ENCODE measurements at places on chromosomes 5 and 9.

DNA sequence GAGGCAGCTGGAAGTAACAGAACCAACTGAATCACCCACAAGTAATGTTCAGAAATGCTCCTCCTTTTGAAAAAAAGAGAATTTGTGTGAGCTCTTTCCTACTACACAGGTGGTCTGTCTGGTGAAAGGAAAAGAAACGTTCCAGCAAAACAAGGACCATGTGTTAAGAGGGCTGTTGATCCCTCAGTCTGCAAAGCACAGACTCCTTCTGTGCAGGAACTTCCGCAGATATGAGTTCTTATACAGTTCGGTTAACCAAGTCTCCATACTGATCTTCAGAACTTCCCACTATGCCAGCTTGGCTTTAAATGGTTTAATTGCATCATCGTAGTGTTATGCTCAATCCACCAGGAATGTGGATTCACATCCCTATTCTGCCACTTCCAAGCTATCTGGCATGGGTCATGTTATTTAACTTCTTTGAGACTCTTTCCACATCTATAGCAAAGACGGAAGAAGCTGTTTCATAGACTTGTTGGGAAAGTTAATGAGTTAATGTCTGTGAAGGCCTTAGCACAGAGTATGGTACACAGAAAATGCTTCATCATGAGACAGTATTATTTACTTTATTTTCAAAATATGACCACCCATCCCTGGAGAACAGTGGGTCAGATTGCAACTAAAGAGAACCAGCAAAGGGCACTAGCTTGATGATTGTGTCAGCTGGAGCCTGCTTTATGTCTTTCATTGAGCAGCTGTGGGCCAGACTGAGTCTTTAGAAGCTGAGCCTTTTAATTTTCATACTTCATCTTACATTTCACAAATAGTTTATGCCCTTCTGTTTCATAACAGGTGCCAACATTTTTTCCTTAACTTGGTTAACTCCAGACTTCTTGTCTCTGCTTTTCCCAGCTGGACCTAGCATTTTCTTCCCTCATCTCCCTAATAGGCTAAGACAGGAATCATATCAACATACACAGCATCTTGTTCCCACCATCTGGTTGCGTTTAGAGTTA is 89.9 kb downstream of the MAMDC2 start:
- no peak for DNase-seq

GRCh38 chr5:78076351-78076750 is 218.1 kb downstream of the AP3B1 start:
- no peak for DNase-seq

GRCh38 chr9:20139763-20140290 is 351.0 kb upstream of the SLC24A2 start:
- DNase-seq = no peak

DNA sequence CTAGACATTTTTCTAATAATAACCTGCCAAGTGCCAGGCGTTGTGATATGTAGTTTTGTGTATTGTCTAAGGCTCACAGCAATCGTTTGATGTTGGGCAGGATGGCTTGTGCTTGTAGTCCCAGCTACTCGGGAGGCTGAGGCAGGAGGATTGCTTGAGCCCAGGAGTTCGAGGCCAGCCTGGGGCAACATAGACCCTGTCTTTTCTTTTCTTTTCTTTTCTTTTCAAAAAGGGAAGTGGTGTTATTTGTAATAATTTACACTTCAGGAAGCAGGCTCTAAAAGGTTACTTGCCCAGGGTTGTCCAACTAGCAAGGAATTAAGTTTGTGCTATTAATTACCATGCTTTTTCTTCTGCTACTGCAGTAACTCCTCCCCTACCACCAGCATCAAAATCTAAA is 3.2 kb downstream of the ZNF131 start:
- no peak for DNase-seq

DNA sequence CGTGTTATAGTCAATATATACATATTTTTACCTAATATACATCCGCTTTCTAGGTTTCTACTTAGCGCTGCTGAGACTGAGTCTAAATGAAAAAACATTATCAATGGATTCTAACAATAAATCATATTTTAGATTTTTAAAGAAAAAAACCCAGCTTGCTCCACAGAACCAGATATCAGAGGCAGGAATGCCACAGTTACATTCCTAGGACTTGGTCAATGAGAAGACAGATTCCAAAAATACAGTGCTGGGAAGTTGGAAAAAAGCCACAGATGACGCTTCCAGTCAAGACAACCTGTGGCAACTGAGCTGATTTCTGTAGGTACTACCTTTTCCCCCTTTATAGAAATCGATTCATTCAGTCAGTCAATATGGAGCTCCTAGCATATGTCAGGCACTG is 577 bp upstream of the CCDC112 start:
- no peak for DNase-seq

- DNase-seq = no peak
Observed at GRCh38 chr5:58496488-58496887, 5.3 kb downstream of the GAPT start.

- no peak for DNase-seq
Observed at GRCh38 chr5:32130865-32131264, 43.3 kb downstream of the GOLPH3 start.

GRCh38 chr5:159290741-159291140 is 27.7 kb downstream of the UBLCP1 start:
- no peak for DNase-seq

DNA sequence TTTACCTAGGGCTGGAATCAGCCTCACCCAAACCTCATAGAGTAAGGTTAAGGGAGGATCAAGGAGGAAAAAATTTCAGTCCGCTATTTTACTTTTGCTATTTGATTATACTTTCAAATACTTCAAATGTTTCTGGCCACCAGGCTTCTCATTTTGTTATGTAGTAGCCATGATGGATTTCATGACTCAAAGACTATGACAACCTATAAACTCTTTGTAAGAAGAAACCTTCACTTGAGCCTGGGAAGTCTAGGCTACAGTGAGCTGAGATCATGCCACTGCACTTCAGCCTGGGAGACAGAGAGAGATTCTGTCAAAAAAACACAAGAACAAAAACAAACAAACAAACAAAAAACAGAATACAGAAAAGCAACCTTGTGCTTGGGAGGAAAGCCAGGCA is 293.6 kb upstream of the TNC start:
- DNase-seq = no peak

- DNase-seq = no peak
Observed at GRCh38 chr5:4078544-4078943, 482.9 kb downstream of the IRX1 start.

DNA sequence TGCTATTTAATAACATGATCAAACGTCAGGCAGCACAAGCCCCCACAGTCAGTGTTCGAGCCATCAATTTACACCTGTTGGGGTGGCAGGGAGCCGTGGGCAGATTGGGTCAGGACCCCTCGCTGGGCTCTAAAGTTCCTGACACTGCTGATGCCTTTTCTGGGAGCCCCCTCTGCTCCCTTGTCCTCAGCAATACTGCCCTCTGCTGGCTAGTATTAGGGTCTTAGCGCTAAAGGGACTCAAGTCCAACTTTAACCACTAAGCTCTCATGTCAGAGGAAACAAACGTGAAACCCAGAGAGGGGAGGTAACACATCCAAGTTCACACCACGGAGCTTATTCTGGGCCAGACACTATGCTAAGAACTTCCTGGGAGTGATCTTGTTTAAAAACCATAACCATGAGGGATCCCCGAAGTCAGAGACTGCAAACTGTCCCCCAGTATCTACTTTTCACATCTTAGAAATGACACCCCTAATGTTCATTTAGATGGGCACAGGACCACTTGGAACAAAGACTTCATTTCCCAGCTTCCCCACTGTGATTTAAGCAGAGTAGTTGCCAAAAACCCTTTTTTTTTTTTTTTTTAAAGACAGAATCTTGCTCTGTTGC is 20.4 kb downstream of the ANKS6 start:
- DNase-seq = no peak

GRCh38 chr5:38651806-38652205 is 95.4 kb upstream of the LIFR start:
- DNase-seq = no peak

DNA sequence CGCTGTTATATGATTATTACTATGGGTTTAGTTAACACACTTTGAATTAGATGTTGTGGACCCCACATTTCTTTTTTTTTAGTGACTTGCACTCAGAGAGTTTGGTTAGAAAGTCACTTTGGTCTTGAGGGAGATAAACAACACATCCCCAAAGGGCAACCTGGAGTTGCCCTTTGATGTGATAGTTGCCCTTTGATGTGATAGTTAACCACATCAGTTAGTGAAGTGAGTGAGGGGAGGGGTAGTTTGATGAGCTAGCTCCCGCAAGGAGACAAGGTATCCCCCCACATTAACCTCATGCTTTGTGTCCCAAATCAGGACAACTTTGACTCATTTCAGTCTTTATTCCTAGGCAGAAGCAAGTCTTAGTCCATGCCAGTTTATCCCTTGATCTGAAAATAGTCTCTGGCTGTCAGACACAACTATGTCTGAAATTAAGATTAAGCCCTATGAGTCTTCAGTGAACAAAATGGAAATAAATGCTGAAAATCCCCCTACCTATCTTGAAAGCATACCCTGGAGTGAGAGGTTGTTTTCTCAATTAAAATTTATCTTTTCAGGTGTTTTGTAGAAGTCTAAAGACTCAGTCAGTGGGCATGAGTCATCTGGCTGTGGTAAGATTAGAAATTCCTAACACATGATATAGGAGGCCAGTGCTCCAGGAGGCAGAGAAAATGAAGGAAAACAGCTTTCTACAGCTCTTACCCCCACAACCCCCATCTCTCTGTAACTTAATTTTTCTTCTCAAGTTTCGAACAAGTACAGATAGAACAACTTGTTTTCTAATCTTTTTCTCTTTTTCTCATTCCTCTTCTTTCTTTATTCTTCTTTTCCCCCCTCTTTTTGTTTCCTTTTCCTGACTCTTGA is 208.9 kb upstream of the DMRTA1 start:
- DNase-seq = no peak

DNA sequence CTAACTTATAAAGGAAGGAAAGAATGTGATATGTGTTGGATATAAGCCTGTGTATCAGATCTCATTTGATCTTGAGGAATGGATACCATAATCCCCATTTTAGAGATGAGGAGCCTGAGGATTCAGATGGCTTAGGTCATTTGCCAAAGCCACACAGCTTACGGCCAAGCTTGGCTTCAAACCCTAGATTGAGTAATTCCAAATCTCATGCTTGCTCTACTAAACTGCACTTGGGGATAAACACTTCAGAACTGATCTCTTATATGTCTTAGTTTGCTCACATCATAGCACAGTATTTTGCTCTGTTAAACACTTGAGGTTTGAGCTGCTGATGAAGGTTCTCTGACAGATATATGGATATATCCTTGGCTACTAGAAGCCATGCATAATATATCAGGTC is 504.4 kb downstream of the NTRK2 start:
- no peak for DNase-seq

- no peak for DNase-seq
Observed at GRCh38 chr9:13719446-13719845, 440.0 kb upstream of the MPDZ start.

DNA sequence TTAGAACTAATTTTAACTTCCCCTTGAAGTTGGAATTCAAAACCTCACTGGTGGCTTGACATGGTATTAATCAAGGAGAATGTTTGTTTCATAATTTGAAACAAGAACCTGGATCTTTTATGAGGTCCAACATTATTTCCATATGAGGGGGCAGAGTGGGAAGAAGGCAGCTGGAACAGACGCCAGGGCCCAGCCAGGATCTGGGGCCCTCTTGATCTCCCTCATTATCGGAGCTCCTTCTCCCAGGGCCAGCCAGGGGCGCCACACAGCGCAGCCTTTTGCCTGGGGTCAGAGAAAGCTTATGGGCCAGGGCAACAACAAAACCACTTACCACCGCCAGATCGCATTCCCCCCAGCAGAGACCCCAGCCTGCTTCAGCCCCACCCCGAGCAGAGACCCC is 27.1 kb upstream of the NKD2 start:
- DNase-seq = no peak

DNA sequence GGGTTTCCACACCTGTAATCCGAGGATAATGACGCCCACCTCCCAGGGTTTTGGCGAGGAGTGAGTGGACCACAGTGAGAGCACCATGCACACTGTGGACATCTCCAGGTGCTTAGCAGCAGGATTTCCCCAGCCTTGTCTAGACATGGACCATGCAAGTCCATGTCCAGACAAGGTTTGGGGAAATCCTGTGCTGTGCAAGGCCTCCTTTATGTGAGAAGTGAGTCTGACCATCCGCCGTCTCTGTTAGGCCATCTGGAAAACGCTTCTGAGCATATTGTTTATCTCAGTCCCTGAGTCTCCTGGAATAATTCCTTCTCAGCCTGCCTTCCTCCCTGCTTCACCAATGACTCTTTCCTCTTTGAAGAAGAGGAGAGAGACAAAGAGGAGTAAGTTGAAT is 26.2 kb upstream of the TNFAIP8 start:
- no peak for DNase-seq

GRCh38 chr5:142141463-142141862 is 32.9 kb downstream of the NDFIP1 start:
- DNase-seq = no peak

GRCh38 chr5:168661593-168662485 is 82.7 kb upstream of the PANK3 start:
- no peak for DNase-seq

DNA sequence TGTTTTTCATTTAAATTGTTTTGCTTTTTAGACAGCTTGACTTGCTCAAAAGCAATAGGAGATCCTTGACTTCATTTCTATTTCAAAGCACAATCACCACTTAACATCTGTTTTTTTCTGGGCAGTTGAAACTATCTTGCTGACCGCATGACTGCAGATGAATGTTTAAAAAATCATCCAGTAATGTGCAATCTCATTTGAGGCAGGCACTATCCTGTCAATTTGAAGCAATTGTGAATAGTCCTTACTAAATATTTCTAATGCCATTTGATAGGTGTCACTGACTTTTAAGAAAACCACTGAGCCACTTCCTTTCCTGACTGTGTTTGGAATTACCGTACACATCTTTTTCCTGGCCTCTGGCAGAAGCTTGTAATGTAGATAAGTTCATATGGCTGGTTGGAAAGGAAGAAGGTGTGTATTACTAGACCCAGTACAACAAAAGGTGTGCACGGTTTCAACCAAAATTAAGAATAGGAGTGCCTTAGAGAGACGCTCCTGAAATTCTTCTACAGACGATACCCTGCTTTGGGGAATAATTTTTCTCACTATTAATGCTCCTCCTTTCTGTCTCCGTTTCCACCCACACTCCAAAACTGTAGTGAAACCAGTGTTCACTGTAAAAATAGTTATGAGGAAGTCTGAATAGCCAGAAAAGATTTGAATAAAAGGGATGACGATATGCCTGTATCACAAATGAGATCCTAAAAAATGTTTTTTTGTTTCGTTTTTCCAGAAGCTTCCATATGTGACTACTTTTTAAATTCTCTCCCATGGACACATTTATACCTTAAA is 136.7 kb upstream of the MOCS2 start:
- no peak for DNase-seq

GRCh38 chr5:7857926-7858632 is 7.1 kb upstream of the CFAP90 start:
- no peak for DNase-seq

GRCh38 chr5:132274050-132274792 is 16.7 kb downstream of the PDLIM4 start:
- no peak for DNase-seq

GRCh38 chr5:57450991-57451876 is 31.4 kb downstream of the ACTBL2 start:
- no peak for DNase-seq

- no peak for DNase-seq
Observed at GRCh38 chr9:123414936-123415930, 59.2 kb downstream of the CRB2 start.

GRCh38 chr9:68791169-68791568 is 86.1 kb downstream of the PIP5K1B start:
- DNase-seq = no peak

GRCh38 chr5:40801771-40802562 is 3.8 kb upstream of the PRKAA1 start:
- DNase-seq = no peak

All from activated CD8-positive, alpha-beta memory T cell treated with anti-CD3 and anti-CD28 coated beads for 1 hour (primary cell).